ENCODE measurements at places on chromosomes 12 and 14.

- DNase-seq = no peak
Observed at GRCh38 chr12:58896278-58896677, 24.0 kb downstream of the LRIG3 start.

GRCh38 chr14:91300283-91300895 lies 55.9 kb upstream of the GPR68 start:
- DNase-seq = no peak

- DNase-seq = no peak
Observed at GRCh38 chr14:100733152-100733850, 6.6 kb downstream of the DLK1 start.

DNA sequence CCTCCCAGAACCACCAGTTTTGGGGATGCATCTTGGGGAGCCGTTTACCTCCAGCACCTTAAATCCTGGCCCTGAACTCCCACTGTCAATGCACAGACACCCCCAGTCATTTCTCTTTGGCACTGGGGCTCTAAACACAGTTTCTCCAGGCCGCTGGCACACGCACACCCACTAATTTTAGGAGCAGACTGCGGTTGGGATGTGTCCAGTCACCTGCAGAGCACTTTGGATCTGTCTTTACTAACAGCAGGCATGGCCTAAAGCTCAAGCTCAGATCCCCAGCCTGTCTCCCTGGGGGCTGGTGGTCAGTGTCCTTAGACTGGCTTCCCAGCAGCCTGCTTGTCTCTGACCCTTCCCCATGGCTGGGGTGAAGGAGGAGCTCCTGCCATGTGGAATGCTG lies 49.9 kb downstream of the SYNE3 start:
- DNase-seq = no peak

Measured in SK-N-DZ (cell line).